ENCODE measurements at places on chromosomes 4 and X. TPM values are rescaled to one million over a fixed set of nuclear protein-coding genes. Genes with fewer than 3 reads are reported as not detected.

NAA11 gene
- not detected for total RNA-seq

IL13RA1 gene
- 41.8 TPM for total RNA-seq

DMRTC1B gene
- total RNA-seq: 1.3 TPM

HSFX3 gene
- not detected for total RNA-seq

DNA sequence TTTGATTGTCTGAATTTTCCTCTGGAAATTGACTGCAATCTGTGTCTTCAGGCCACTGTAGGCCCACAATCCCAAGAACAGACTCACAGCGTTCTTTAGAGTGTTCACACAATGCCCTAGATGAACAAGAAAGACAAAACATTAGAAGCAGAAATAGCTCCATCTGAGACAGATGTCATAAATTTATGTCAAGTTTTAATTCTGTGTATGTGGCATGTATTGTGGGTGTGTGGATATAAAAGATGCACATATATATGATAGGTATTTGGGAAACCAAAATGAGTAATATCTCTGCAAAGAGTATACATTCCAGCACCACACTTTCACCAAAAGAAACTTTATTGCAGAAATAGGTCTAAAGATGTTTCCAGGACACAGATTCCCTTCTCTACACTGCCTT is 176.1 kb downstream of the CORIN start:
- no peak for DNase-seq

GRCh38 chrX:150547375-150548115 is 20.9 kb upstream of the MTM1 start:
- peak; percentile 16 for DNase-seq

DNA sequence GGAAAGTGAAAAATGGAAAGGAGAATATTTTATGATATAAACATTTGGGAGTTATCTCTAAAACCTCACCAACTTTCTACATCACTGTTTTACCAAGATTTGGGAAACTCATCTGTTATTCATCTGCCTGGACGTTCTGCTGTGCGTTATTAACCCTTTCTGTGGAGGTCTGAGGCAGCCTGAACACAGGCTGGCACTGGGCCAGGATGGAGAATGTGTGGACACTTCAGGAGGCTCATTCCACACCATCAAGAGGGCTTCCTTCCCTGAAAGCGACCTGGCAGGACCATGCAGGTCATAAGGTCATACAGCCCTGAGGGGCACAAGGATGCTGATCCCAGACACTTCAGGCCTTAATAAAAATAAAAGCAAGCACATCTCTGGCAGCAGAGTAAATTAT is 31.2 kb upstream of the TMEM184C start:
- DNase-seq: no peak

- no peak for DNase-seq
Measured at GRCh38 chrX:134543288-134543687, 83.3 kb downstream of the HPRT1 start.
